GM04504 (cell line): ENCODE measurements at places on chromosomes 7 and 10.

DNA sequence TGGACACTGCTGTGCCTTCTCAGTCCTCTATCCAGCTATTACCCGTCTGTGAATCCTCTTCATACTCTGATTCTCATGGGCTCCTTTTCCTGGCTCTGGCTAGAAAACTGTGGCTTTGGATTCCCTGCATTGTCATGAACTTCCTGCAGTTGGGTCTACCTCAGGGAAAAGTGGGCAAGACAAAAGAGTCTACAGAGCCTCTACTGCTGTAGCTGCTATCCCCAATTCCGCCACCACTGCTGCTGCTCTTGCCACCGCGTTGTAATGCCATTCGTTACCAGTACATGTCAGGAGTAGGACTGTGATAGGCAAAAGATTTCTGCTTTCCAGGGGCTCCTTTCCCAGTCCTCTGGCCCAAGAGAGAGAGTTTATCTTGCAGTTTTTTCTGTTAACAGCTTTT, 23.9 kb upstream of the PPP1R17 start:
- no peak for DNase-seq

DNA sequence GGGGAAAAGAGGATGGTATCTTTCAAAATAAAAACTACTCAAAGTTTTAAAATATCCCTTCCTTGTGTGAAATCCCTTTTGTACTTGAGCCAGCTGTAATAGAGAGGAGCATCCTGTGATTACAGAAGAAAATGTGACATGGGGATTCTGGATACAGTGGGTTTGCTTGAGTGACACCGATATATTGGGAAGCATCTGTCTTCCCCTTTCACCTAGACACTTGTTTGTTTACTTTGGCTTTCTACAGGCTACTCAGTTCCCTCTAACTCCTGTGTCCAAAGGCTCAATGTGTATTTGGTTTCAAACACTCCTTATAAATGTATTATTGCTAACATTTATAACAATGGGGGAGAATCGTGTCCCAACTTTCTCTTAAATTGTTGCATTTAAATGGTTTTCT, 24.4 kb downstream of the CPED1 start:
- DNase-seq: no peak

GRCh38 chr10:133022776-133023100, 65.0 kb upstream of the ADGRA1 start:
- DNase-seq: no peak

GRCh38 chr10:9209105-9209798, 1154.8 kb downstream of the GATA3 start:
- peak; percentile 19 for DNase-seq

DNA sequence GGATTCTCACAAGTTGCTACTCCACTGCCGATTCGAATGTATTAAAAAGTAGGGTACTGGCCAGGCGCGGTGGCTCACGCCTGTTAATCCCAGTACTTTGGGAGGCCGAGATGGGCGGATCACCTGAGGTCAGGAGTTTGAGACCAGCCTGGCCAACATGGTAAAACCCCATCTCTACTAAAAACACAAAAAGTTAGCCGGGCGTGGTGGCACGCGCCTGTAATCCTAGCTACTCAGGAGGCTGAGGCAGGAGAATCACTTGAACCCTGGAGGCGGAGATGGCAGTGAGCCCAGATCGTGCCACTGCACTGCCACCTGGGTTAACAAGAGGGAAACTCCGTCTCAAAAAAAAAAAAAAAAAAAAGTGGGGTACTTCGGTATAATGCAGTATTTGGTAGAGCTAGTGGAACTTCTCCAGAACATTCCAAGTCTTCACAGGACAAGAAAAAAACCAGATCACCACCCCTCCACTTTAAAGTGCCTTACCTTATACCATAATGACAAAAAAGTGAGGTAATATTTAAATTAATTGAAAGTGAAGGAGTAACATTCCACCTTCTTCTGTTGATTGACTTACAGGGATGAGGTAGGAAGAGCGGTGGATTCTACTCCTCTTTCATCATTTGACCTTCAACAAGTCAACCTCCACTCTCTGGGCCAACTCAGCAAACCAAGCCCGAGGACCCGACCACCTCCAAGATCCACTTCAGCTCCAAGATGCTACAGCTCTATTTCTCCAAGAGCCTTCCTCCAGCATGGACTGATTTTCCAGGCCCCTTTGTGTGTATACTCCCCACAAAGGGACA, 2.0 kb downstream of the BAZ1B start:
- DNase-seq: no peak

GRCh38 chr7:142855756-142856564, 1.1 kb downstream of the EPHB6 start:
- DNase-seq: no peak

- no peak for DNase-seq
Measured at GRCh38 chr10:525565-526315, 163.7 kb downstream of the DIP2C start.

- no peak for DNase-seq
Measured at GRCh38 chr10:21927631-21928353, 75.7 kb downstream of the DNAJC1 start.
